ENCODE measurements at places on chromosomes 11 and 22.

DNA sequence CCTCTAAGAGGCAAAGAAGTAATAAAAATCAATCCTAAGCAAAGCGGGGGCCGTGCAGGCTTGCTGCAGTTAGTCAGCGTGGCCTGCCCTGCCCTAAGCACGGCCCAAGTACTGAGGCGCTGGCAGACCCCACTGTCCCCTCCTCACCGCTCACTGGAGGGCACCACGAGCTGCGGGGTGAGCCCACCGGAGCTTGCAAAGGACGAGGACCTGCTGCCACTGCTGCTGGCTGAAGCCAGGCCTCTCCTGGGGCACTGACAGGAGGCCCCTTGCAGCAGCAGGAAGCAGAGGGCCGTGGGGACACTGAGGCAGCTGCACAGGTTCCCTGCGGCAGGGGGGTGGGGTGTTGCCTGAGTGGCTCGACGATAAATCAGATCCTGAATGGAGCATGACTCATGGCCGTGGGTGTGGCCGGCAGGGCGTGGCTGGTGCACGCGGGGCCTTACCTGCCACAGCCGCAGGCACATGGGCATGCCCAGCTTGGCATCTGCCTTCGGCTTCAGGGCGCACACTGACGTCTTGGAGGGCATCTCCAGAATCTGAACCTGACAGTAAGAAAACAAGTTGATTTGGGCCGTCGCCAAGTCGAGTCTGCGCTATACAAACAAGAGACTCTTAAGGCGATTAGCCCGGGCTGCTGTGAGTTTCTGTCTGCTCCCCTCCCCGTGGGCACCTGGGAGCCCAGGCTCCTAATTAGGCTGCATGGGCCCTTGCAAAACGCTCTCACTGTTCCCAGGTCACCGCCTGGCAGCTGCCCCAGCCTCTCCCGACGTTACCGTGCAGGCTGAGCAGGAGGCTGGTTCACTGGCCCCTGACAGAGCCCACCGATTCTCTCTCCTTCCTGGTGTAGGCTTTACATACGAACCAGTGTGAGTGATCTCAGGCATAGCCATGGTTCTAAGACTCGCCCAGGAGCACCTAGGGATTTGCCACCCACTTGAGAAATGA, 45.9 kb downstream of the TBX1 start:
- no peak for DNase-seq

DNA sequence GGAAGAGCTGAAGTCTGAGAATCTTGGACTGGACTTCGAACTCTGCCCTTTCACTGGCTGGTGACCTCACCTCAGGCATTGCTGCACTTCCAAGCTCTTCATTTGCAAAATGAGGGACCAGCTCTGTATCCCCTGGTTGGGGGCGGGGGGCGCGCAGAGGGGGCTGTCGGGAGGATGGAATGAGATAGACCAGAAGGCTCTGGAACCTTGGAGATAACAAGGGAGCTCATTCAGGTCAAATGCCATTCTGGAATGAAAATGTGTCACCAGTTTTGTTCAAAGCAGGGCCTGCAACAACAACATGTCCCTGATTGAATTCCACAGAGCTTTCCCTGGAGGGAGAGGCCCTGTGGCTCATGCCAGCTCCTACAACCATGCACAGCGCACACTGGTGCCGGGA, 370.5 kb downstream of the MN1 start:
- no peak for DNase-seq

DNA sequence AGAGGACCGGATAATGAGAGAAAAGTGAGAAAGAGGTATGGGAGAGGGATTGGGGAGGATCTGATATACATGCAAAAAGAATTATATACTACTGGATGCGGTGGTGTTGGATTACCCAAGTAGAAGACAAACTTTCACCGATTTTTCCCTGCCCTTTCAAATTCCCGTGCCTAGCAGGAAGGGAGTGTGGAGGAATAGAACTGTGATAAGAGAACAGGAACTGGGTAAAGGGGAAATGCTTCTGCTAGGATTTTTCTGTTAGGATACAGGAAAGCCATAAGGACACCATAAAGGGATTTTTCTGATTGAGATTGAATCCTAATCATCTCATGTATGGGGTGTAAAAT, 480 bp upstream of the MTMR2 start:
- peak; percentile 41 for DNase-seq

DNA sequence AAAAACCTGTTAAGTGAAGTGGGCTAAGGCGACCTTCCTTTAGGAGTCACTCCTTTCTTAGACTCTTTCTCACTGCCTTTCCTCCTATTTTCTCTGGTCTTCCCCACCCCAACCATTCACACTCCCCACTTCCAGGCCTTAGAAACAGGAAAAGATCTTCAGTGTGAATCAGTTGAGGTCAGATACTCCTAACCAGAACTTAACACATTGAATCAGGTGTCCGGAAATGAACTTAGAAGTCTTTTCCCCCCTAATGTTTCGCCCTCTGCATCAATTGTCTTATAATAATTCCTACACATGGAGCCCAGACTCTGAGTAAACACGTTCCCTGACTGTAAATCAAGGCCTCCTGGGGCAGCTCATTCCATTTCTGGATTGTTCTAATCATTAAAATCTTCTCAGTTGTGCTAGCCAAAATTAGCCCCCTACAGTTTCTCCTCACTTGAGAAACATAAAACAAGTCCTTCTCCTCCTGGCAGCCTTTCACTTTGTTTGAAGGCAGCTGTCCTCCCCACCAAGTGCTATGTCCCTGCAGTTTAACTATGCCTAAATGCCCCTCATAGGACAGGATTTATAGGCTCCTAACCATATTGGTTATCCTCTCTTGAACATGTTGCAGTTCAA, 32.7 kb upstream of the USP47 start:
- no peak for DNase-seq

DNA sequence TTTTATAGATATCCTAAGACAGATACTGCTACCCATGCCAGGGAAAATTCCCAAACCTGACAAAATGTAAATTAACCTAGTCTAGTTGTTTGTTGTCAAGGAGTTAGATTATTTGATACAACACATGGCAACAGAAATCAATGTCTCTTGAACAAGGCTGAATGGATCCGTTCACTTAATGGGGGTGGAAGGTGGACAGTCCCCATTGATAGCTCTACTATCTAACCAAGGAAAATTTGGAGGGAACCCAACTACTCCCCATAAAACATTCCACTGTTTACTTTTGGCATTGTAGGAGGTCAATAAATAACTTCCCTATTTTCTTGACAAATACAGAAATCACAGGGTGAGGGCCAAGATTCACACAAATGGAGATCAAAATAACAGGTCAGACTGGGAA, 117.9 kb upstream of the GRIA4 start:
- DNase-seq: no peak

DNA sequence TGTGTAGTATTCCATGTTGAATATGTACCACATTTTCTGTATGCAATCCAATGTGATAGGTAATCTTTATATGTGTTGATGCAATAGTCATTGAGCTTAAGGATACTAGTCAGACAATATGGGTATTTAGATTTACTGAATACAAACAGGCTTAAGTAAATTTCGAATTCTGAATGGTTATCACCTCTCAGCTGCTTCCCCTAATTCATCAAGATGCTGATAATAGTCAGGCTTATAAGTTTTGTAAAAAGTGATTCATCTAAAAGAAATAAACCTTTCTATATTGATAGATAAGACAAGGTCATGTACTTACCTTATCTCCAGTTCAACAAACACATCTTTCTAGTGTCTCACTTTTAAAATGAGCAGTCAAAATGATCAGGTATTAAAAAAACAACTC, 205.5 kb downstream of the CASP12 start:
- DNase-seq: no peak

- no peak for DNase-seq
These were observed 1025.7 kb upstream of the RAG2 start for GRCh38 chr11:37623778-37624177.

GRCh38 chr22:43014316-43014868, 557 bp downstream of the PACSIN2 start:
- no peak for DNase-seq
